ENCODE measurements at places on chromosomes 16 and 17.
A peak's percentile ranks its signal among the peaks of the same experiment; 100 is the strongest.

DNA sequence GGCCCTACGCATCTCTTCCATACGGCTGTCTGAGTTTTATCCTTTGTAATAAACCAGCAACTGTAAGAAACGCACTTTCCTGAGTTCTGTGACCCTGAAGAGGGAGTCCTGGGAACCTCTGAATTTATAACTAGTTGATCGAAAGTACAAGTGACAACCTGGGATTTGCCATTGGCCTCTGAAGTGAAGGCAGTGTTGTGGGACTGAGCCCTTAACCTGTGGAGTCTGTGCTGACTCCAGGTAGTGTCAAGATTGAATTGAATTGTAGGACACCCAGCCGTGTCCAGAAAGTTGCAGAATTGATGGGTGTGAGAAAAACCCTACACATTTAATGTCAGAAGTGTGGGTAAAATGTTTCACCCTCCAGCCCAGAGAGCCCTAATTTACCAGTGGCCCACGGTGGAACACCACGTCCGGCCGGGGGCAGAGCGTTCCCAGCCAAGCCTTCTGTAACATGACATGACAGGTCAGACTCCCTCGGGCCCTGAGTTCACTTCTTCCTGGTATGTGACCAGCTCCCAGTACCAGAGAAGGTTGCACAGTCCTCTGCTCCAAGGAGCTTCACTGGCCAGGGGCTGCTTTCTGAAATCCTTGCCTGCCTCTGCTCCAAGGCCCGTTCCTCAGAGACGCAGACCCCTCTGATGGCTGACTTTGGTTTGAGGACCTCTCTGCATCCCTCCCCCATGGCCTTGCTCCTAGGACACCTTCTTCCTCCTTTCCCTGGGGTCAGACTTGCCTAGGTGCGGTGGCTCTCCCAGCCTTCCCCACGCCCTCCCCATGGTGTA, 1.5 kb downstream of the GAA start:
- DNase-seq: no peak

DNA sequence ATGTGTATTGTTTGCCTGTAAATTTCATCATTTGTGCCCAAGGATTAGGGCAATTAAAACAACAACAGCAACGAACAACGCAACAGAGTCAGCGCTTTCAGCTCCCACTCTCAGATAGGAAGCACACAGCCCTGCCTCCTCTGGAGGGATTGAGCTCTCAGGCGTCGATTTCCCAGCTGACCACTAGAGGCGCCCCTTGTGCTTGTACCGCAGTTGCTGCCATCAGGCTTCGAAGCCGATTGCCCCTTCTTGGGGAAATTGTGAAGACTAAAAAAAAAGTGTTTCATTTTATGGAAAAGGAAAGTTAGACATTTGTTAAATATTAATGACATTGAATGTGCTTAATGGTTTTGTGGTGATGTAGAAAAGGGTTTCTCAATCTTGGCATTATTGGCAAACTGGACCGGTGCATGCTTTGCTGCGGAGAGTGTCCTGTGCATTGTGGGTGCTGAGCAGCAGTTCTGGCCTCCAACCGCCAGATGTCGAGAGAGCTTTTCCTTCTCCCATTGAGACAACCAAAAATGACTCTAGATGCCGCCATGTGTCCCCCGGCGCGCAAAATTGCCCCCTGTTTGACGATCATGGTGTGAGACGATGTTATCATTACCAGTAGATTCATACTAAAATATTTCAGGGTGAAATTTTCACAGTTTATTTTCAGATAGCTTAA, 650.4 kb upstream of the RBFOX1 start:
- no peak for DNase-seq

GRCh38 chr17:12457493-12457892, 208.2 kb upstream of the MYOCD start:
- DNase-seq: no peak

- DNase-seq: peak; percentile 26
Observed at GRCh38 chr17:81599719-81600486, 37.0 kb downstream of the NPLOC4 start.

- no peak for DNase-seq
Observed at GRCh38 chr17:19470530-19471261, 59.7 kb downstream of the RNF112 start.

- no peak for DNase-seq
Observed at GRCh38 chr16:71443714-71444113, 1.9 kb upstream of the TLE7 start.

DNA sequence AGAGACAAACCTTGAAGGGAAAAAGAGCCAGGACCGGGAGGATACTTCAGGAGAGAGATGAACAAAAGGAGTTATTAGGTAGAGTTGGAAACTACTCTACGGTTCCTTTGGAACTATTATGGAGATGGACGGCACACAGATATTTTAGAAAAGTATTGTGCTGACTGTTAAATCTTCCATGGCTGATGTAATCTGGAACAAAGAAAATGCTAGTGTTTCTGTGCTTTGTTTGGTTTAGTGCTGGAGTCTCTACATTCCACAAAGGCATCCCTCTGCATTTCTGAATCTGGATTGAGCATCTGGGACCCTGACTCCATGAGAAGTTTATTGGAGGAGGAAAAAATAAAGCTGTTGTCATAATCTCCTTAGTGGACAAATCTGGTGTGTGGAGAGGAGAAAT, 57.2 kb downstream of the RPGRIP1L start:
- no peak for DNase-seq

- peak; percentile 82 for DNase-seq
Observed at GRCh38 chr17:65359016-65359415, 202.4 kb downstream of the AXIN2 start.

DNA sequence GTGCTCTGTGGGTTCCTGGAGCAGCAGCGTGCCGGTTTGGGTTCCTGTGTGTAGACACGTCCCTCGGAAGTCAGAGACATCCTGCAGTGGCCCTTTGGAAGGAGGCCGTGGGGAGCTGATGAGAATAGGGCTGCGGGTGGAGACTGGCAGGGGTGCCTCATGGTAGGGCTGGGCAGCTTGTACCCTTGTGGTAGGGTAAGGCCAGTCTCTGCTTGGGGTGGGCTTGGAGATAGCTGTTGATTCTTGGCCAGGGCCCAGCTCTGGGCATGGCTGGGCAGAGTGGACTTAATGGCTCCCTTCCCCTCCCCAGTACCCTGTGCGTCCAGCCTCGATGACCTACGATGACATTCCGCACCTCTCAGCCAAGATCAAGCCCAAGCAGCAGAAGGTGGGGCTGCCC, 10.6 kb downstream of the POLR3E start:
- no peak for DNase-seq

DNA sequence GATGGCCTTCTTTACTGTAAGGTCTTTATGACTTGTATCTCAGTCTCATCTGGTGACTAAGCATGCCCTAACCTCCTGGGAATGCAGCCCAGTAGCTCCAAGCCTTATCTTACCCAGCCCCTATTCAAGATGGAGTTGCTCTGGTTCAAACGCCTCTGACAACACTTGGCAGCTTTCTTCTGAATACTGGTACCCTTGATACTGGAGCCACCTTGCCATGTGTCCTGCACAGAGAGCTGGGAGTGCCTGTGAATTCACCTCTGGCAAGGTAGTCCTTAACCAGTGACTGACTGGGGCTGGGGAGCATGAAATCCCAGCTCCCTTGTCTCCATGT, 17.2 kb downstream of the NUDT7 start:
- DNase-seq: no peak

GRCh38 chr17:11490171-11490755, 108.0 kb upstream of the DNAH9 start:
- no peak for DNase-seq

- no peak for DNase-seq
Observed at GRCh38 chr16:50751528-50751927, 9.6 kb downstream of the CYLD start.

DNA sequence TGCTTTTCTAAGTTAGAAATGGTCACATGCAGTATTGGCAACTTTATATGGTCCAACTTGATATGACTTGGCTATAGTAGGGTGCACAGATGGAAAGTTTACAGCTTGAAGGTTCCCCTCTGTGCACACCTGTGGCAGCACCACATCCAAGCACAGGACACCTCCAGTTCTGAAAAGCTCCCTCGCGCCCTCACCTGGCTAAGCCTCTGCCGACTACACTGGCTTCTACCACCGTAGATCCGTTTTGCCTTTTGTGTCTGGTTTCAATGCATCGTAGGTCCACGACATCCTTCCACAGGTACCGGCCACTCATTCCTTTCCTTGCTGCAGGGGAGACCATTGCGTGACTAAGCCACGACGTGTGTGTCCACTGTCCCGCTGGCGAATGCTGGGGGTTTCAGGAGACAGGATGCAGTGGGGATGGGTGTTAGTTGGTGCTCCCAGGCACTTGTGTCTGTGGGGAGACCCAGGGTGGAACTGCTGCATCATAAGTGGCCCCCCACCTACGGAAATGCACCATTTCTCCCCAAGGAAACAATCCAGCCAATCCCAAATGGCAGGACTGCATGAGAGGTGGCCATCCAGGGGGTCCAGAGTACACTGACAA, 4.9 kb upstream of the RASD1 start:
- no peak for DNase-seq

- DNase-seq: no peak
Observed at GRCh38 chr17:81025065-81025740, 9.7 kb upstream of the BAIAP2 start.

DNA sequence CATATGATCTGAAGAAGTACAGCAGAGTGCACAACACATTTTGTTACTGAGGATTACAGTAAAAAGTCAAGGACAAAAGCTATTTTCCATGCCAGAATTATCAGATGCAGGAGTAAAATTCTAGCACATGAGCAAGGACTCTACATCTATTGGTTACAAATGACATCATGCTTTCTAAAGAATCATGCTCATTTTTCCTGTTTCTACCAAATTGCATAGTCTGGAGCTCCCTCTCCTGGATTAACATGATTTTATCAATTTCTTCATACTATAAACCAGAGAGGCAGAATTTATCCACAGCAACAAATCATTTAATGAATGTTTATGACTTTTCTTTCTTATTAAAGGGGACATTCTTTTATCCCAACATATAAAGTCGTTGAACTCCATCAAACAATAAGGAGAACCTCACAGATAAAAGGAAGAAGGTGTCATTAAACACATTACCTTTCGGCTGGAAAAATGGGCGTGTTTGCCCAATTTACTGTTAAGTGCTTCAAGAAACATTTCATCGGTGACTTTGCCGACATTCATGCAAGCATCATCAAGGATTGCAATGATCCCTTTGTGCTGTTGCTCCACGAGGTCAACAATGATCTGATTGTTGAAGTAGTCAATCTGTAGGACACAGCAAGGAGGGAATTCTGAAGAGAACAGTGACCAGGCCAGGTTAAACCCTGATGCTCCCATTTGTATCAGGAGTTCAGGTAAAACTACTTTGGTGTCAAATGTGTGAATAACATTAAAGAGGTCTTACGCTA, 121.7 kb downstream of the MYO1D start:
- DNase-seq: peak; percentile 81

Data from astrocyte of the spinal cord (primary cell).